ENCODE measurements at places on chromosomes 3 and 15. TPM values are rescaled to one million over a fixed set of nuclear protein-coding genes. Genes with fewer than 3 reads are reported as not detected.
A peak's percentile ranks its signal among the peaks of the same experiment; 100 is the strongest.

- no peak for DNase-seq
Measured at GRCh38 chr3:113662824-113663223, 33.6 kb downstream of the USF3 start.

DNA sequence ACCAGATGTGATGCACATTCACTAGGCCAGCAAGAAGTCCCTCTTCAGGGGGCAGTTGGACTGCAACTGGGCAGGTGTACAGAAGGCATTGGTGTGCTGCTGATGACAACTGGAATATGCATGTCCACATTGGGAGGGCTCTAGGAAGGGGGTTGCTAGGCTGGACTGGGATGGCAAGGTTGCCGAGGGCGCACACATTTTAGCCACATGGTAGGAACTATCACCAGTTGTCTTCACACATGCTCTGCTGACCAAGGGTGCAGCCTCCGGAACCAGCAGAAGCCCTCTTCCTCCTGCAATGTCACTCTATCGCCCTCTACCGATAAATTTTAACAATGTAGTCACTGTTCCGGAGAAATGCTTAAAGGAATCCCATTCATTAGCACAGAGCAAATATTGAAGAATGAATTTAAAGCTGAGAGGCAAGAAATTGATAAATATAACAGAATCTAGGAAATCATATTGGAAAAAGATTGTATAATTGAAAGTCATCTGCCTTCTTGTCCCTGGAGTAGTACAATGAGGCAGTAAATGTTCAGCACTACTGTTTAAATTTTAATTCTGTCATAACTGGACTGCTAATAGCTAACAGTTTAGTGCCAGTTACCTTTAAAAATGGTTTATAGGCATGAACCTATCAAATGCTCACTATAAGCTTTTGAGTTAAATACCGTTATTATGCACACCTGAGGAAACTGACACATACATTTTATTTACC lies 22.6 kb upstream of the LYSMD4 start:
- peak; percentile 23 for DNase-seq

- no peak for DNase-seq
Measured at GRCh38 chr3:15635121-15635661, 33.6 kb downstream of the BTD start.

NOX5 gene
- not detected for total RNA-seq

- DNase-seq = no peak
Measured at GRCh38 chr15:72233769-72234168, 2.8 kb upstream of the PKM start.

- no peak for DNase-seq
Measured at GRCh38 chr15:74780523-74781430, 1.1 kb upstream of the CSK start.

DNA sequence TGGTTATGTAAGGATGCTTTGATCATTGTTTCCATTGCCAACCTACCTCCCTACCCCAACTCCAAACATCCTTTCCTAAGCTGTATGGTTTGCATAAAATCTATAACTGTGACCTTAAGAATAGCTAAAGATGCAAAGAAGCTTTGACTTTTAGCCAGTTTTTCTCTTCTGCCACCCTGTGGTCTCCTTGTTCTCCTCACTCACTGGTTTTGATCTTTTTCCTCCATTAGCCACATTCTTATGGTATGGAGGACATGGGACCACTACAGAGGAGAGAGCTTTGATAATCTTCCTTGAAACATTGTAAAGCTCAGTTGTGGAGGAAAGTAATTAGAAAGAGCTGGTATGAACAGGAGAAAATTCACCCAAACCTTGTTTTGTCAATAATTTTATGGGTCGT lies 115.9 kb downstream of the NEK11 start:
- DNase-seq = no peak

DNA sequence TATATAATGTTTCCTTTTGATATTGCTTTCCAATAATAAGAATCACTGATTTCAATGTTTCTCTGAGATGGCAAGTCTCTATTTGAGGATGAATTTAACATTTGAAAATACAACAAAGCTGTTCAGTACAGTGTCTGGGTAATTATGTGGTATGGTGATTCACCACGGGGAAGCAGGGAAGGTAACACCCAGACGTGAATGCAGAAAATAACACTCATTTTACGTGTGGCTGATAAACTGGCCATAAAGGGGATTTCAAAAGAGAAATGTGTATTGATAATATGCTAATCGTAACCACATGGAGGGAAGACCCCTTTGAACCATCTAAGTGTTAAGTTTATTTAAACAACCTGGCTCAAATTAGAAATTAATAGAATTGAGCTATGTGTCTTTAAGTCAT lies 344.6 kb downstream of the GRM7 start:
- DNase-seq = no peak

- DNase-seq = no peak
Measured at GRCh38 chr3:133881939-133882825, 13.5 kb downstream of the RAB6B start.

DNA sequence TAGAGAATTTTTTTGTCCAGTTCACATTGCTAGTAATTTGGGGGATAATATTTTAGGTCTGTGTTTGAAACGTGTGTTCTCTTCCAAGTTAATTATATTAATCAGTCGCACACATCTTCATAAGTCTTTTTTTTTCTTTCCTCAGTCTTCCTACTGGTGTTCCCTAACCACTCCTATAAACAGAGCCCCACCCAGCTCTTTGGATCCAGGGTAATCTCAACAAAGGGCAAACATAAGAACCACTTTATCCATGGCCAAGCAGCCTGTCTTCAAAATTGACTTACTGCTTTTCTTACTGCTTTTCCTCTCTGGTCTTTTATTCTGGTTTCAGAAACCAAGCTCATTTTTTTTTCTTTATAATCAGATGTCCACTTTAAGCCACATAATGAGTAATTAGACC lies 266.8 kb upstream of the NECTIN3 start:
- no peak for DNase-seq

NR1I2 gene
- total RNA-seq = not detected

EIF4A2 gene
- 340 TPM for total RNA-seq

CFAP161 gene
- not detected for total RNA-seq

- no peak for DNase-seq
Measured at GRCh38 chr3:29718661-29719065, 437.8 kb downstream of the RBMS3 start.

GRCh38 chr3:24060055-24060454 lies 115.0 kb downstream of the NR1D2 start:
- DNase-seq = no peak

RFTN1 gene
- 44.1 TPM for total RNA-seq

ADAMTS7 gene
- total RNA-seq = 3.3 TPM

DNA sequence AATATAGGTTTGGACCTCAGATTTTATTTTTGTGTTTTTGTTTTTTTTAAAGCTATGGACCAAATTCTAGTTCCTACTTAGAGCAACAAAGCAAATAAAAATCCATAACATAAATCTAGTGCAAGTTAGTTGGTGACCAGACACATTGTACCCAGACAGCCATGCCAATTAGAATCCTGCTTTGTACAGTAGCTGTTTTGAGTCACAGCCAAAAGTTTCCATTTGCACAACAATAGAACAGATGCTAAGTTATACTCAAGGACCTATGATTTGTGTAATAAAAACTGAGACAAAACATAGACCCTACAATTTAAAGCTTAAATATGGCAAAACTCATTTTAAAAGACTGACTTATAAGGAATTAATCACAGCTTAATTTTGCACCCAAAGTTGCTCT lies 513.1 kb upstream of the CBLB start:
- DNase-seq = no peak

DNA sequence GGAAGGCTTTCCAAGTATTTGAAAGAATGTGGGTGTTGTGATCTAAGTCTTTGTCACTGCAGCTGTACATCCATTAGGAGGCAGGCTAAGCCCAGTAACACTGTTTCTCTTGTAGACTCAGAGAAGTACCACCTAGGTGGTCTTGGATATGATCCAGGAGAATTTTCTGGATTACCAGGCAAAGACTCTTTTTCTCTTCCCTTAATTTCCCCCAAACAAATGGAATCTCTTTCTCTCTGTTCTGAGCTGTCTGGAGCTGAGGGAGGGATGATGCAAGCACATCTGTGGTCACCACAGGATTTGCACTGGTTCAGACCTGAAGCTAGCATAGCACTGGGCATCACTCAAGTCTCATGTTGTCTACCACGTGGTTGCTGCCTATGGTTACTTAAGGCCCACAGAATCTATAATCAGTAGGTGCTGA lies 227.6 kb downstream of the NECTIN3 start:
- DNase-seq = no peak

- DNase-seq = no peak
Measured at GRCh38 chr15:72511536-72511935, 37.4 kb downstream of the ARIH1 start.

SPESP1 gene
- total RNA-seq = not detected

GABRB3 gene
- total RNA-seq = 3.6 TPM

UROC1 gene
- not detected for total RNA-seq

- DNase-seq = no peak
Measured at GRCh38 chr15:80873366-80873952, 94.3 kb downstream of the CEMIP start.

- DNase-seq = no peak
Measured at GRCh38 chr3:124292329-124292728, 300.4 kb upstream of the ROPN1 start.

DNA sequence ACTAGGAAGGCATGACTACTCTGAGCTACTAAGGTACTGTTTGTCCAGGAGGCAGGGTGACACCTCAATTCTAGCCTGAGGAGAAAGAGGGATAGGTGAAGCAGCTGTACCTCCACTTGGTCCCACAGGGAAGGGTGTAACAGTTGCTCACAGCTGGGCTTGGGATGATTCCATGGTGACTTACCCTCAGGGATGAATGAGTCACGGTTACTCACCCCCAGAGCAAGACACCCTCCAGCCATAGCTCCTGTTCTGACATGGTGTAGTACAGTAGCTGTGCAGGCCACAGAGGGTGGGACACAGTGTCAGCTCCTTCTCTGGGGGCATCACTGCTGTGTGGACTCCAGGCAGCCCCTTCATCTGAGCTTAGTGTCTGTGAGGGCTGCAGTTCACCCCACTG lies 868.6 kb upstream of the SEMA6D start:
- peak; percentile 72 for DNase-seq

KCNMB2 gene
- not detected for total RNA-seq

FGF12 gene
- 0.35 TPM for total RNA-seq

TTBK2 gene
- 2.4 TPM for total RNA-seq

- DNase-seq = no peak
Measured at GRCh38 chr15:68283401-68283800, 5.9 kb downstream of the FEM1B start.

SMAD6 gene
- total RNA-seq = 34.3 TPM

- no peak for DNase-seq
Measured at GRCh38 chr3:153631102-153631501, 469.1 kb downstream of the RAP2B start.

GRCh38 chr15:46258056-46258455 lies 623.2 kb downstream of the SQOR start:
- no peak for DNase-seq

- DNase-seq = no peak
Measured at GRCh38 chr3:43363621-43364266, 77.4 kb downstream of the SNRK start.

Measured in MG63 (cell line).